ENCODE measurements at places on chromosomes 1 and 21.
A peak's percentile ranks its signal among the peaks of the same experiment; 100 is the strongest.

DNA sequence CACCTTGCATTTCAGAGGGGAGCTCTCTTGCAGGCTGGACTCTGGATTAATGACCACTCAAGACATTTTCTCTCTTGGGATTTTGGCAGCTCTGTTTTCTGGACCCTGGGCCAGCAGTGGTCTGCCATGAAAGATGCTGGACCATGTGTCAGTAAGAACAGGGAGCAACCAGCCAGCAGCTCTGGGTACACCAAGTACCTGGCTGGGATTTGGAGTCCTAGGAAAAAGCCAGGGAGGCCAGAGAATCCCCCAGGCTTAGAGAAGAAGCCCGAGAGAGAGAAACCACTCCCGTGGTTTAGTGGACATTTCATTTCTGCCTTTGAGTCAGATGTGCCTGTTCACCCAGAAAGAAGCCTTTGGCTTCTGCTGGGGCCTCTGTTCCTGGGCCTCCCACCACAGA is 2.5 kb downstream of the NFASC start:
- no peak for DNase-seq

GRCh38 chr1:187837787-187838186 is 1009.0 kb downstream of the PLA2G4A start:
- no peak for DNase-seq

DNA sequence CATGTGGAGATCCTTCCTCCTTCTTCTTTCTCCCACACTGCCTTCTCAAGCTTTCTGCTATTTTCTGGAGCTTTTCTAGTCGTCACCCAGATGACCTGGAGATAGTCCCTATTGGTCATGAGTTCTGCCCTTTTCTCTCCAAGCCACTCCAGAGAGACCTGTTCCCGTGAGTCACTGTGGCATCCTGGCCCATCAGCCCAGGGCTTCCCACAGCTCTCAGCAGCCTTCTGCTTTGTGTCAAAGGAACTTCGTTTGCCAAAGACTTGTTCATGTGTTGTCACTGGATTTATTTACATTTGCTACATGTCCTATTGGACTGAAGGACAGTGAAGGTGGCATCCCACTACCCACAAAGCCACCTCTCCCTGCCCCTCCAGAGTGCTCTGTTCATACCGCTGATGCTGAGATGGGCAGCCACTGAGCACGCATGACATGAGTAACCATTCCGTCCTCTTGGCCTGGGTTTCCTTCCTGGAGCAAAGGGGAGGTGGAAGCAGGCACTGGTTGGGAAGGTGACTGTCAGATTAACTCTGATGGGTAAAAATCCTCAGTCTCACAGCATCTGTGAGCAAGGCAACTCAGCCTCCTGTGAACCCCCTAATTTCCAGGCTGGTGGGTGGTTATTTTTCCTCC is 119.2 kb downstream of the EDEM3 start:
- DNase-seq = no peak

- DNase-seq = no peak
These were observed 2.5 kb upstream of the PNRC2 start for GRCh38 chr1:23957096-23957495.

DNA sequence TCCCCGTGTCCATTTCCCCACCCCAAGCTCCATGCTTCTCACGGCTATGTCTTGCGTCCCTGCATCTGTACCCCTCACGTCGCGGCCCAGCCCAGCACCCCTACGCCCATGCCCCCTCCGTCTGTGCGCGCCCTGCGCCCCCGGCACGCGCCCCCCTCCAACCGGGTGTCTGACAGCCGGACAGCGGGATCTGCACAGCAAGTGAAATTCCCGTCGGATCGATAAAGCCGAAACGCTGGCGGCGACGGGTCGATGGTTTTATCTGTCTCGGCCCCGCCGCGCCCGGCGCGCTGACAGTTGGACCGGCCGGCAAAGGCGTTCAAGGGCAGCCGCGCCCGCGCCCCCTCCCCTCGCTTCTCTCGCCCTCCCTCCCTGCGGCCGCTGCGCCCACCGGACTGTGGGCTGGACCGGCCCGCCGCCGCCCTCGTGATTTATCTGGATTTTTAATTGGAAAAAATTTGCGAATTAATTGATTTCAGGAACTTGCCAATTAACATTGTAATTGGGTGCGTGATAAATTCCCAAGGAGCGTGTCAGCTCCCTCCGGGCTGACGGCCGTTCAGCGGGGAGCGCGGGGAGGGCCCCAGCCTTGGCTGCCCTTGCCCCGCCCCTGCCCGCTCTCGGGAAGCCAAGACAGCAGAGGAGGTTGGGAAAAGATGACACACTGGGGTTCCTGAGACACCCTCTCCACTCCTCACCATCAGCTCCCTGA is 57.1 kb downstream of the TMEM53 start:
- peak; percentile 94 for DNase-seq

DNA sequence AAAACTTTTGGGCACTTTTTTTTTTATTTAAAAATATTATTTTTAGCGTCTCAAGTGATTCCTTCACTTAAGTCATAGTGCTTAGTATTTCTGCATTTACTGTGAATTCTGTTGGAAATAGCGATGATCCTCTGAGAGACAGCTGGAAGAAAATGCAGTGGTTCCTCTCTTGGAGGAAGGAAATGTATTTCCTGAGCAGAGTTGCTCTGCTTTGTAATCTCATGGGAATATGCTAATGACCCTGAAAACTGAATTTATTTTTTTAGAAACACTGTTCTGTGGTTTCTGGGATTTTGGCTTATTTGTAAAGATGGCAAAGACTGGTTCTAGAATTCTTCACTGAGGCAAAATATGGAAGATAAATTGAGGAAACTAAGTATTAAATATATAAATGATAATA is 88.9 kb downstream of the NTNG1 start:
- DNase-seq = no peak

- peak; percentile 89 for DNase-seq
These were observed 8.9 kb downstream of the DENND2D start for GRCh38 chr1:111191496-111191895.

DNA sequence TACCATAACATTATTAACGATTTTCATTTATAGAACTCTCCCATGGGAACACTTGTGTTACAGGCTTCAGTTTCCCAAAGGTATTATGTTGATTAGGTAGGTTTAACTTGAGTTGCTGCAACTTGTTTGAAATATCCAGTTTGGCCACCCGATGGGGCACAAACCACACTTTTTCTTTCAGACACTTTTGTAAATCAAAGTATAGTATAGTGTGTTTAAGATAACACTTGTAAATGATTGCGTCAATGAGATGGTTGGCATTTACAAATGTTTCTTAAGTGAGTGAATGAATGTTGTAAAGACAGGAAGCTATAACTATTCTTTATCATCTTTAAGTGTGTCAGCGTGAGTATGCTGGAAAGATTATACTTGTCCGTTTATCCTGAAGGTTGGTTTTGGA is 4.3 kb downstream of the XPR1 start:
- no peak for DNase-seq

Data from GM03348 (cell line).